GM13977 (cell line): ENCODE measurements at places on chromosomes 5 and 9.

- DNase-seq: no peak
Measured at GRCh38 chr5:160507221-160507721, 85.6 kb downstream of the PTTG1 start.

GRCh38 chr5:165310031-165310430 is 1804.6 kb downstream of the MAT2B start:
- no peak for DNase-seq

DNA sequence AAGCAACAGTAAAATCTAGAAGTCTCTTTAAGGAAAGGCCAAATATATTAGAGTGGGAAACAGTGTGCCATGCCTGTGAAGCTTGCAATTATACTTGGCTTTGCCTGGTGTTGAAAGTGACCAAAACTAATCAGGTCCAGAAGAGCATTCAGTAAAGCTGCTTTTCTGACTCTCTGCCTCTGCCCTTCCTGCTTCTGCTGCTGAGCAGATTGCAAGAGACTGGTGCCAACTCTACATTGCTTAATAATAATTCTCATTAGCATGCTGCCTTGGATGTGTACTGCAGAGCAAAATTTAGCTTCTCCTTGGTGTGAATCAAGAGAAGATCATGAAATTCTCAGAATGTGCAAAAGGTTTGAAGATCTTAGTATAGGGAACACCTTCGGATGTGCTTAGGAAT is 120.4 kb upstream of the RFX3 start:
- DNase-seq: no peak

DNA sequence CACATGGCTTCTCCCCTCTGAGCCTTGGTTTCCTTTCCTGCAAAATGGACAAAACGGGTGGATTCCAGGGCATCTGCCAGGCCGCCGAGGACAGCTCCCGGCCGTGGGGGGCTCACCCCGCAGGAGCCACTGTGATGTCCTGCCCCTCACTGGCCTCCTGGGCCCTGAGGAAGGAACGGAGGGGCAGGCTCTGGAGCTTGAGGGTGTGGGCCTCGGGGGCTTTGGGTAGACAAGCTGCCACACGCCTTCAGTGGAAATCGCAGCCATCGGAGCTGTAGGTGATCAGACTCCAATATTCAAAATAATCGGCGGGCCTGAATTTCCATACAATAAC is 32.2 kb upstream of the UBAC1 start:
- no peak for DNase-seq

DNA sequence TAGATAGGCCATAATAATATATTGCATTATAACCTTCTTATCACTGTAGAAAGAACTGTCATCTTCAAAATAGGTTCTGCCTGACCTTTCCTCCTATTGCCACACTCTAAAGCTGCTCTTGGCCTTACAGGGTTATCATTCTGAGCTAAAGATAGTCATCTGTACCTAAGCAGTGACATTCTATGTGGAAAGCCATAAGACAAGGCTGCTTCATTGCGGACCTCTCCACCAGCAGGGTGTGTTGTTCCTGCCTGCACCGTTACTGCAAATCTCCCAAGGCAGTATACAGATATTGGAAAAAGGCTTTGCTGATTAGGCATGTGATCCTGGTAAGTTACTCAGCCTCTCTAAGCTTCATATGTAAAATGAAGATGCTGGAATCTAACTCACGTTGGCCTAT is 8.1 kb downstream of the ZNF622 start:
- no peak for DNase-seq

DNA sequence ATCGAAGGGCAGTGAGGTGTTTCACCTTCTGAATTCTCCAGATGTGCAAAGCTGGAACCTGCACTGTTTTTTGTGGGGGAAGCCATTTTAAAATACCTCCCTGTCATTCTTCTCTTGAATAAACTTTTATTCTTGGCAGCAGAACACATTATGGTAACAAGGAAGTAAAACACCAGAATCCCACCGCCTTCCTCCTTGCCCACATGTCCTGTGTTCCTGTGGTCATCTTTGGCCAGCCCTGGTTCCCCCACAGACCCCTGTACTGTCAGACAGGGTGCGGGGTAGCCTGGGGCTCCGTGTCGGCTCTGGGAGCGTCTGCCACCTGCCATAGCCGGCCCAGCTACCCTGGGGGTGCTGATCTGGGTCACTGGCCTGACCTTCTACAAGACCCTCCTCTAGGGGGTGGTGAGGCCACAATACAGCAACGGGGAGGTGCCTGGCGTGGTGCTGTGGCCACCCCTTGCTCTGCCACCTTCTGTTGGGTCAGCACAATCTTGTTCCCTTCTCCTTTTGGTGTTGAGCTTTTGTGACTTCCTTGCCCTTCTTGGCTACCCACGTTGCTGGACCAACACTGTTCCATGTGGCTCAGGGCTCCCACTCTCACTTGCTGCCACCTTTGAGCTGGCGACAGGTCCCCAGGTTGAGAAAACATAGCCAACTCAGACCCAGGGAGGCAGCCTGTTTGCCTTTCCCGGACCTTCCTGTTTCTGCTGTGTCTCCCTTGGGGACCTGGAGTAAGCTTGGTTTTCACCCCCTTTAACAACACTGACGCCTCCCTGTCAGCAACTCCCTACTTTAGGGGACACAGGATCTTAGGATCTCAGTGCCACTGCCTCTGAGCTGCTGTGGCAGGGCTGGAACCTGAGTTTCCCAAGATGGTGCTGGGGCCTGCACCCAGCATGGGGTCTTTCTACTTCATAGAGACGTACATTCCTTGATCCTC is 4.8 kb downstream of the WNK2 start:
- no peak for DNase-seq

DNA sequence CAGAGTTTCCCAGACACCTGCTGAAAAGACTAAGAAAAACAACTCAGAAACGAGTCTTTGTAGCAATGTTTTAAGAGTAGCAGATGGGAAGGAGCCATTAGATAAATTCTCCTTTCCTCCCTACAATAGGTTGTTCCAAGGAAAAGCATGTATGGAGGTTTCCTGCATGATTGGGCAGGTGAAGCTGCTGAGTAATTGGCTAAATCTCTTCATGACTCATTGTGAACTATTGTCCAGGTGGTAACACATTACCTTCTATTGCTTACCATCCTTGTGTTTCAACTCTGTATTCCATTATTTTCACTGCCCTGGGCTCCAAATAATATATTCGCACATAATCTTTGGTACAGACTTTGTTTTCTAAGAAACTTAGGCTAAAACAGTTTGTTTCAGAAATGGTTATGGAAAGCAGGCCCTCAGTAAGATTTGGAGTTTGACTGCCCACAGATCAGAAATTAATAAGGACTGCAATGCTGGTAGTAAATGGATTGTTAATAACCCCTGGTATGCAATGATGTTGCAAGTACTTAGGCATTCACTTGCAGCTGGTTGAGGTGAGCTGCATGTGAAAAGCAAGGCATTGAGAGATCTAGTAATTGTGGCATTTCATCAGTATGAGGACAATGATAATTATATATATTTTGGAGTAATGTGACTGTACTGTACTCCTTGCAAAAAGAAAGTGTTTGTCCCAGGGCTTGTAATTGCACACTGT is 281.4 kb upstream of the VLDLR start:
- DNase-seq: no peak

- peak; percentile 19 for DNase-seq
Measured at GRCh38 chr5:113524927-113525326, 11.4 kb downstream of the YTHDC2 start.

- DNase-seq: no peak
Measured at GRCh38 chr9:113687680-113688371, 188.3 kb upstream of the ZNF618 start.

DNA sequence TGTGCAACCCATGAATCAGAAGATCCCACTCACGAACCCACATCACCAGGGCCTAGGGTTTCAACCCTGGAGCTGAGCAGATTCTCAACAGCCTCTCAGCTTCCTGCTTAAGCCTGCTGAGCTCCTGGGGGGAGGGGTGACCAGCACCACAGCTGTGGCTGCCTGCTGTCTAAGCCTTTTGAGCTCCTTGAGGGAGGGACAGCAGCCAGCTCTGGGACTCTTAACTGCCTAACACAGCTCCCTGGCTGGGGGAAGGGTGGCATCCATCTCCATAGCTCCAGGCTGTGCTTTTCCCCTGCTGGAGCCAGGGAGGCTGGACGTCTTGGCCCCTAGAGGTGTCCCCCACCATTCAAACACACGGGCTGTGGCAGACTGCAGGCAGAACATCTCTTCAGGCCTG is 250.3 kb downstream of the DMAC1 start:
- no peak for DNase-seq

DNA sequence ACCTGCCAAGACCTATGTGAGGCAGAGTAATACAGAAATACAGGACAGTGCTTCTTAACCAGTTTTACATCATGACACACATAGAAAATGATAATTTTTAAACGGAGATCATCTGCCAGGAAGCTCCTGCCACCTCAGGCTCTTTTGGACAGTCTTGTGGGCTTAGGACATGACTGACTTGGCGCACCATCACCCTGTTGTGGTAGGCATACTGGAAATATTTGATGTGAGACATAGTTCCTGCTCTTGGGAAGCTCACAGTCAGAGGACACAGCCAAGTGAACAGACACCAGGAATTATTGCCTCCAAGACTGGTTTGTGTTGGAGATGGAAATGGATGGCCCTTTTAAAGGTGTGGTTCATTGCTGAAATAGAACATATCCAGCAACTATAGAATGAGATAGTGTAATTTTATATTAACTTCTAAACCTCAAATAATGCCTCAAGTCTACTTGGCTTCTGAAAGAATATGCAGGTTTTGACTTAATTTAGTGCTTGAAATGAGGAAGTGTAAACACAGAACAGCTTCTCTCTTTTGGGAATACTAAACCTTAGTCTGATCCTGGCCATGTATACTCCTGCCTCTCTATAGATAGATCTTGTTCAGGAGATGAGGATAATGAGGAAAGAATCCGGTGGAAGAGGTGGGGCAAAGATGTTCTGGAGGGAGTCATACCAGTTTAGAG is 19.7 kb downstream of the CPEB4 start:
- no peak for DNase-seq

DNA sequence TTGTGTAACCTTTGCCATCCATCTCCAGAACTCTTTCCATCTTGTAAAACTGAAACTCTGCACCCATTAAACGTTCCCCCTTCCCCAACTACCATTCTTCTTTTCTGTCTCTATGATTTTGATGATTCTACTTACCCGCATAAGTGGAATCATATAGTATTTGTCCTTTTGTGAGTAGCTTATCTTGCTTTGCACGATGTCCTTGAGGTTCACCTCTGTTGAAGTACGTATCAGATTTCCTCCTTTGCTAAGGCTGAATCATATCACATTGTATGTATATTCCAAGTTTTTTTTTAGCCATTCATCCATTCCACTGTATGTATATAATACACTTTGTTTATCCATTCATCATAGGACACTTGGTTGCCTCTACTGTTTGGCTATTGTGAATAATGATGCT is 2.9 kb upstream of the RNF130 start:
- no peak for DNase-seq

DNA sequence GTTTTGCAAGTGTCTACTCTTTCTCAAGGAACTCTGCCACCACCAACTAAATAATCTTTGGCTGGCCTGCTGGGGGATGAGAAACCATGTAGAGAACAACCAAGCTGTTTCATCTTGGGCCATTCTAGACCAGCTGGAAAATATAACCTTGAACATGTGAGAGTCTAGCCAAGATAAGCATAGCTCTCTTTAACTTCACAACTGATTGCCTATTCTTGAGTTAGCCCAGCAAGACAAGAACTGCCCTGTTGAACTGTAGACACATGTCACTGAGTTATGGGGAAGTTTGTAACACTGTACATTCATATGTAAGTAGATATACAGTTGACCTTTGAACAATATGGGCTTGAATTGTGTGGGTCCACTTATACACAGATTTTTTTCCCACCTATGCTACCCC is 44.4 kb downstream of the NUP155 start:
- DNase-seq: no peak

GRCh38 chr5:133382661-133383579 is 229.4 kb downstream of the FSTL4 start:
- DNase-seq: no peak

GRCh38 chr9:116390303-116391228 is 237.0 kb downstream of the PAPPA start:
- no peak for DNase-seq

GRCh38 chr9:99602854-99603253 is 218.8 kb upstream of the NR4A3 start:
- no peak for DNase-seq

GRCh38 chr5:14450018-14450524 is 131.5 kb upstream of the OTULINL start:
- DNase-seq: peak; percentile 50

GRCh38 chr5:5979377-5979760 is 399.0 kb downstream of the MED10 start:
- DNase-seq: no peak

DNA sequence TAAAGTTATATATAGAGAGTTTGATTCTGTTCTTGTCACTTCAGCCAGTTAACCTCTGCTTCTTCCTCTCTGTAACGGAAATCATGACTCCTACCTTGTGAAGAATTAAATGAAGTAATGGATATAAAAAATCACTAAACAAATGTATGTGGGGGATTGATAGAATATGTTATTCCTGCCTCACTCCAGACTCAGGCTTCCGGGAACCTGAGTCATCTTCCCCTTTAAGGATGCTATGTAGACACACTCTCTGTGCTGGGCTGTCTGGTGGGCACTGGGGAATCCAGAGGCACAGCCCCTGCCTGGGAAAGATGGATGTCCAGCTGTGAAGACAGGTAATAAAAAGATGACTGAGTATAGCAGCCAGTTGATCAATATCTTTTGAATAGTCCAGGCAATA is 77.4 kb downstream of the ZNF618 start:
- DNase-seq: no peak

- DNase-seq: no peak
Measured at GRCh38 chr5:150179019-150179620, 10.7 kb upstream of the SLC6A7 start.

GRCh38 chr5:124649491-124650146 is 96.8 kb downstream of the ZNF608 start:
- peak; percentile 84 for DNase-seq

- no peak for DNase-seq
Measured at GRCh38 chr9:38732885-38733284, 13.0 kb upstream of the FAM240B start.

DNA sequence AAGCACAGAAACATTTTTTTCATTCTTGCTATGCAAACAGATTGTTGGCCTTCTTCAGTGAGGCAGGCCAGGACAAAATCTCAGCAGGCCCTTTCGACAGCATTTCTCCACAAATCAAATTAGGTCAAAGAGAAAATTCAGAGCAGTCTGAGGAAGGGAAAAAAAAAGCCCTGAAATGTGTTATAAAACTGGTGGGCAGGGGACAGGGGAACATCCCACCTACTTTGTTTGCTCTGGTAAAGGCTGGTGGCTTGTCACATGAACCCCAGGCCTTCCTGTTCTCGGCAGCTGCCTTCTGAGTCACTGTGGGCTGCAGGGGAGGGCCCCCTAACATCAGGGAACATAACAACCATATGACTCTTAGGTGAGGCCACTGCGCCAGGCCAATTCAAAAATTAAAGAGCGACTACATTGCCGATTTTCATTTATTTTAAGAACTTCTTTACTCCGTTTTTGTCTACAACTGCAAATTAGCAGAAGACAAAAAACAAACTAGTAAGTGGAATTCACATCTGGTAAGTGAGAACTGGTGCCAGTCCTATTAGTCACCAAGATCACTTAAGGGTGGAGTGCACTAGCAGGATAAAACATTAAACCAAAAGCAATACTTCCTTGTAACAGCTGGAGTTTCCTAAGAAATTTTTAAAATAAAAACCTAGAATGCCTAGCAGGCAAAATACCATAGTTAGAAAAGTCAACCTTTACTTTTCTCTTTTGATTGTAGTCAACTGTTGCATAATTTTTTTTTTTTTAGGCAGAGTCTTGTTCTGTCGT is 46.2 kb upstream of the DENND4C start:
- peak; percentile 75 for DNase-seq
